ENCODE measurements at places on chromosomes 3 and 15.

GRCh38 chr3:29718661-29719065 lies 437.8 kb downstream of the RBMS3 start:
- DNase-seq: no peak

DNA sequence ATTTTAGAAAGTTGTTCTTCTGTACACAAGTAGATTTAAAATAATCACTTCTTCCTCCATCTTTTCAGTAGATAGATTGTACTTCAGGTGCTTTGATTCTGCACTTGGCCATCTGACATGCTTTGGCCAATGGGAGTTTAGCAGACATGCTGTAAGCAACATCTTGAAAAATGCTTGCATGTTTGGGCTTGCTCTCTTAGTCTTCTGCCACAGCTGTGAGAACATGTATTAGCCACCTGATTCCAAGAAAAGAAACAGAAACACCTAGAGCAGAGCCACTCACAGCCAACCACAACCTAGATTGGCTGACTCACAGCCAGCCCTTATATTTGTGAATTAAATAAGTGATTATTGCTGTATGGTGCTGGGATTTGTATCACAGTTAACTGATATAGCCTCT lies 70.2 kb upstream of the GADL1 start:
- DNase-seq: no peak

DNA sequence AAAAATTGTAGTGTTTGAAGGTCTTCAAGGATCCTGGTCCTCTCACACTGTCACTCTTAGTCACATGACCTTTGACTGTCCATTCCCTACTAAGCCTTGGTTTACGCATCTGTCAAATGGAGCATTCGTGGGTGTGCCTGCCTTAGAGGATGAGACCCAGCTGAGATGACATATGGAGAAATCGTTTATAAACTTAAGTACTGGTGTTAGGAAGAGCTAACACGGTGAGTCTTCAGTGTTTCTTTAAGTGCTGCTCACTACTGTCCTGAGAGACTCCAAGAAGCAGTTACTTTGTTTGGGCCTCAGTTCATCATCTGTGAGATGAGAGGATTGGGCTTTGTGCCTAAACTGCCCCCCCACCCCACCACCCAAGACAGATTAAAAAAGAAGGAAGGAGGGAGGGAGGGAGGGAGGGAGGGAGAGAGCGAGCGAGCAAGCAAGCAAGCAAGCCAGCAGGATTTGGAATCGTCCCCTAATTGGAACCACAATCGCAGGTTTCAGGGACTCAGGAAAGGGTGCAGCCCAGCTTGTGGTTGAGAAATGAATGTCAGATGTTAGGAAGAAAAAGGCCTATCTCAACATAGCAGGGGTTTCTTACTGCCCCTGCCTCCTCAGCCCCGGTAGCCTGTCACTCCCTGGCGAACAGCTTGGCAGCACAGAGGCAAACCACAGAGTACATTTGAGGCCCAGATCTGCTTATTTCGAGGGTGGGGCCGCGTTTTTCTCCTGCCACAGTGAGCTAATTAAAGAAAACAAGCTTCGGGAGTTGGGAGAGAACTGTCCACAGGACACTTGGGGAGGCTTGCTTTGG lies 32.7 kb downstream of the SMAD3 start:
- no peak for DNase-seq

GRCh38 chr15:39657181-39657580 lies 76.3 kb downstream of the THBS1 start:
- DNase-seq: no peak

DNA sequence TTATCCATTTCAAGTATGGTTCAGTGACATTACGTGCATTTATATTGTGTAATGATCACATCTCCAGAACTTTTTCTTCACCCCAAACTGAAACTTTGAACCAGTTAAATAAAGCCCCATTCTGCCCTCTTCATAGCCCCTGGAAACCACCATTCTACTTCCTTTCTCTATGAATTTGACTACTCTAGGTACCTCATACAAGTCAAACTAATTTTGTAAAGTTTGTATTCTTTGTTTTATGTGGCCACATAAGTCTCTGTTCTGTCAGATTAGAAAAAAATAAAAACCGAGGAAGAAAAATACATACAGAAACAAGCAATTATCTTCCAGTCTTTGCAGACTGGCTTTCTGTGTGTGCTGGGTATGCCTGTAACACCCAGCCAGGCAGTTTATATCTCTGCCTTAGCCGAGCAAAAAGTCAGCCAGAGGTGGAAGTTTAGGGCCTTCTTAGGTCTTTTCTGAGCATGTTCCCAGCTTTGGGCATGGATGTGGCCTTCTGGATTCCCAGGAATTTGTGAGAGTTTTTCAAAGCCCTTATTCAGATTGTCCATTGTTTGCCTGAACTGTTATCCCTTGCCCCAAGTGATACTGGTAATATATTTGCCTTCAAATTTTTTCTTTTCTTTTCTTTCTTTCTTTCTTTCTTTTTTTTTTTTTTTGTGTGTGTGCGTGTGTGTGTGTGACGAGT lies 6.0 kb upstream of the GRAMD1C start:
- no peak for DNase-seq

- DNase-seq: no peak
Measured at GRCh38 chr3:16516695-16517481, 3.4 kb upstream of the RFTN1 start.

DNA sequence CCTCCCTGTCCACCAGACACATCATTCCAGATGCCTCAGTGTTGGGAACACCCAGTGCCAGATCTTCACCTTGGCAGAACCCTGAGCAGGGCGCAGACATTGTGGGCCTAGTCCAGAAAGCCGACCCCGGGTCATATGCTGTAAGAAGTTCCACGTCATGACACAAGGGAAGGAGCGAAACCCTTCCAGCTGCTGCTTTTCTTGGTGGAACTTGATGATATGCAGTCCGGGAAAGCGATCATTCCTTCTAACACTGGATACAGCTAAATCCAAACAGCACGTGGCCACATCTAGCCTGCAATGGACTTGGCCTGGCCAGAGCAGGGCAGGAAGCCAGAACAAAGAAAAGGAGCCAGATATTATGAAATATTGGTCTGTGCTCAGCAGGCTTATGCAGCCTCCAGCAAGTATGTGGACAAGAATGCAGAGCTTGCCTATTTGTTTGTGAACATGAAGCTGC lies 22.0 kb downstream of the GASK1A start:
- DNase-seq: peak; percentile 78

- no peak for DNase-seq
Measured at GRCh38 chr3:15576475-15576874, 24.9 kb downstream of the HACL1 start.

- no peak for DNase-seq
Measured at GRCh38 chr3:132870541-132870940, 148.3 kb upstream of the NPHP3 start.

DNA sequence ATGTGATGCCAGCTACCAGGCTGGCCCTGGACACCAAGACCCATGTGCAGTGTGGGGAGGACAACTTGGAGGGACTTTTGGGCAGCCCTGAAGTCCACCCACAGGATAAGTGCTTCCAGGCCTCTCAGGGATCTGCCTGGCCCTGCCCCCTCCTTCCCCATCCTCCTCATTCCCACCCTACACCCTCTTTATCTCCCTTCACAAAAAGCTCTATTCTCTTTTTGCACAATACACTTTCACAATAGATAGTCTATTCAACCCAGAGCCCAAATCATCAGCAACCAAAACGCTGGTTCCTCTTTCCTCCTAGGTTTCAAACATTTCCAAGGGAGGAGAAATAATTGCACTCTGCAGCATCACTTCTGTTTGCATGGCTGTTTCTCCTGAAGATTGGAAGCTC lies 7.8 kb upstream of the ZNF710 start:
- no peak for DNase-seq

DNA sequence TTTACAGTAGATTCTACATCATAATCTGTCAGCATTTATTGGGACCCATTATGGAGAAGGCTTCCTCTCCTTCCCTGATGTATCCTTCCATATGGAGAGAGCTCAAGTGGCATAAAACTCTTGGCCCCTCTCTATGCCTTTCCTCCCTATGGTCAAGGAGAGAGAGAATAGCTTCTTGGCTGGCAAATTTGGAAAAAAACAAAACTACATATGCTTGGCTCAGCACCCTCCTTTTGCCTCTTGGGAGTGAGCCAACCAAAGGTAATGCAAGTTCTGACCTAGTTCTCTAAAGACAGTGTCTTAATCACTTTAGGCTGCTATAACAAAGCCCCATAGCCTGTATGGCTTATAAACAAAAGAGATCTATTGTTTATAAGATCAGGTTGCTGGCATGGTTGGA lies 37.5 kb downstream of the C3orf70 start:
- no peak for DNase-seq

GRCh38 chr15:27695726-27696125 lies 403.4 kb downstream of the OCA2 start:
- DNase-seq: no peak

- no peak for DNase-seq
Measured at GRCh38 chr3:127951276-127951675, 36.2 kb downstream of the KBTBD12 start.

GRCh38 chr15:88002706-88003105 lies 253.8 kb downstream of the NTRK3 start:
- DNase-seq: no peak

- DNase-seq: no peak
Measured at GRCh38 chr15:33934396-33934795, 33.9 kb upstream of the CHRM5 start.

GRCh38 chr15:101528108-101528916 lies 38.8 kb upstream of the PCSK6 start:
- no peak for DNase-seq

DNA sequence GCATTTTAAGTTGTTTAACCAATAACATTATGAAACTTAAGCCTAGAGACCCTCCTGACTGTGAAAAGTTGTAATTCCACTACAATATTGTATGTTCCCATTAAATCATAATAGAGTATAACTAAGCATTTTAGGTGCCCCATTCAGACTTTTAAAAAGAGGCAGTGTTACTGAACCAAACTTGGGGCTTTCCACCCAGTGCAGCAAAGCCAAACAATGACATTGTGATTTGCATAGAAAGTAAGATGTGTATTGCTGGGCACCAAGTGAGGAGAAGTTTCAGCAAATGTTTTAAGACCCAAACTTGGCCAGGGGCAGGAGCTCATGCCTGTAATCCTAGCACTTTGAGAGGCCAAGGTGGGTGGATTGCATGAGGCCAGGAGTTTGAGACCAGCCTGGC lies 706.2 kb downstream of the GRM7 start:
- DNase-seq: no peak

GRCh38 chr3:114608293-114608692 lies 314.5 kb downstream of the TIGIT start:
- DNase-seq: no peak

GRCh38 chr3:52596658-52597265 lies 60.4 kb downstream of the UQCC5 start:
- DNase-seq: no peak

DNA sequence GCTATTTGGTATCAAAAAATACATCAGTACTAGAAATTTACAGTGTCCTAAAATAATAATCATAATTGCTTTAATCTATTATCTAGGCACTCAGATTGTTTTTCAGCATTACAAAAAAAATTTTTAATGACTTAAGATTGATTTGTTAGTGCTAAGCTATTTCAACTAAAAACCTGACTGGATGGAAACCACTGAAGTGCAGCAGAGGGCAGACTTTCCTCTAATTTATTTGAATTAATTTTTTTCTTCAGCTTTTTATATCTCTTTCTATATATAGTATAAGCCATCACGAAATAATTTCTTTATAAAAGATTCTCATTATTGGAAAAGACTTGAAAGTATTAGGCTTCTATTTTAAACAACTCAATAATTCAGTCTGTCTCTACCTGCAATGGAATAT lies 131.4 kb downstream of the IQCH start:
- DNase-seq: no peak

- peak; percentile 77 for DNase-seq
Measured at GRCh38 chr15:97961067-97961954, 808 bp downstream of the ARRDC4 start.

- DNase-seq: no peak
Measured at GRCh38 chr3:100032243-100032642, 82.1 kb downstream of the FILIP1L start.

DNA sequence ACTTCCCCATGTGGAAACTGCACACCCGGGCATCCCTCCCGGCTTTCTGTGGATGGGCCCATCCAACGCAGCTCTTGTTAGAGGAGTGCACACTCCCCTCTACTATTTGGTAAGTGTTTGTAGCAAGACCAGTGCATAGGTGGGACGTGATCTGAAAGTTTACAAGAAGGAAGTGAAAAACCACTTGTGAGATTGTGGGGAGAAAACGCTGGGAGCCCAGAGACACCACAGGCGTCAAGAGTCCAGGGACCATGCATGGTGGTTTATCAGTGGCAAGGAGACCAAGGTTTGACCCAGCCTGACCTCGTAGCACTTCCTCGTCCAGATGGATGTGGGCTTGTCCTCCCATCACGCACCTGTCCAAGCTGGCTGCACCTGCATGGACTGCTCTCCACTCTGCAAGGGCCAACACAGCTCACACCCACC lies 51.6 kb downstream of the ATP10A start:
- DNase-seq: no peak

DNA sequence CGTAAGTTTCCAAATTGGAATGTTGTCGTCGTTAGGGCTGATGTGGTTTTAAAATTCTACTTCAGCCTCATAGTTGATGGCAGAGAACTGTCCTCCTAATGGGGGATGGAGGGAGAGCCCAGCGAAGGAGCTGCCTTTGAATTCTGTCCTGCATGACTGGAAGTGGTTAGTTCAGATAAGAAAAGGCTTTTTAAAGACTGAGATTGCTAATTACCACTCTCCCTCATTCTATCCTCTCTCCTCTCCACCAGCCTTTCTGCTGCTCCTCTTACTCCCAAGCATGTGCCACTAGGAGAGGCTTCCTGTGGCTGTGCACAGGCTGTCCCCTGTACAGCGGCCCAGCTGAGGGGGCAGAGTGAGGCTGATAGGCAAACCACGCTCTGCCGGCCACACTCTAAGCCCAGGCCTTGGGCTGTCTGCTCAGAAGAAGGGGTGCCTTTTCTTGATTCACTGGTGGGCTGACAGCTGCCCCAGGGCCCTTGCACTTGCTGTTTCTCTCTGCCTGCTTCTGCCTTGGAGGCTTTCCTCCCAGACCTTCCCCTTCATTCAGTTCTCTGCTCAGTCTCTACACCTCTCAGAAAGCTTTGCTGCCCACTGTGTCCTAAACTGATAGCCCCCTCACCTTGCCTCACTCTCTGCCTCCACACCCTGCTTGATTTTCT lies 8.7 kb upstream of the PAQR9 start:
- no peak for DNase-seq

DNA sequence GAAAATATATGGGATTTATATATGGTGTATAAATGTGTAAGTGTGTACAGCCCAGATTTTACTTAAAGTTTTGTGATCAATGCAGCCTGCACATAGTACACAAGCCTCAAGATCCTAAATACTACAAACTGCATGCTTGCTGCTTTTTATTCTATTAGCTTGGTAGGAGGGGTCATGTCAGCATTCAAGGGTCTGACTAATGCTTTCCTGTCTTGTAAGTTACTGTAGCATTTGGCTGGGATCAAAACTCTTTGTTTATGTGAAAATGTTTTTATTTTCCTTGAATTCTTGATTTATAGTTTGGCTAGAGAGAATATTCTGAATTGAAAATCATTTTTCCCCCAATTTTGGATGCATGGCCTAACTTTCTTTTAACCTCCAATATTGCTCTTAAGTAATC lies 370.9 kb downstream of the NSUN3 start:
- DNase-seq: no peak

DNA sequence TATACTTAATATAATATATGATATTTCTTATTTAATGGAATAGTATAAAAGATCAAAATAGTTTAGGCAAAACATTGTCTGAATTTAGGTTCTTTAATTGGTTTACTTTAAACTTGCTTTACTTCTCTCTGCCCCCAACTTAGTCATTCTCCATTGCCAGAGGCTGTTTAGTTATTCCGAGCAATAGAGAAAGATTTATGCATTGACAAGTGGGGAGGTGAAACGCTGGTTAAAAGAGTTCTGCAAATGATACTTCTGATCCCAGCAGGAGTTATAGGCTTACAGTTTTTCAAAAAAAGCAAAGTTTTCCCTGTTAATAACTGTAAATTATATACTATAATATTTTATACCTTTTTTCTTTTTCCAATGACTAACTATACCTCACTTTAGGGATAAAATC lies 145.4 kb downstream of the EPHA3 start:
- DNase-seq: no peak
